ENCODE measurements at places on chromosomes 6 and 20.

GRCh38 chr6:139296927-139297326, 5.1 kb upstream of the TXLNB start:
- no peak for DNase-seq

GRCh38 chr20:41225091-41225490, 87.7 kb downstream of the PLCG1 start:
- DNase-seq = no peak

DNA sequence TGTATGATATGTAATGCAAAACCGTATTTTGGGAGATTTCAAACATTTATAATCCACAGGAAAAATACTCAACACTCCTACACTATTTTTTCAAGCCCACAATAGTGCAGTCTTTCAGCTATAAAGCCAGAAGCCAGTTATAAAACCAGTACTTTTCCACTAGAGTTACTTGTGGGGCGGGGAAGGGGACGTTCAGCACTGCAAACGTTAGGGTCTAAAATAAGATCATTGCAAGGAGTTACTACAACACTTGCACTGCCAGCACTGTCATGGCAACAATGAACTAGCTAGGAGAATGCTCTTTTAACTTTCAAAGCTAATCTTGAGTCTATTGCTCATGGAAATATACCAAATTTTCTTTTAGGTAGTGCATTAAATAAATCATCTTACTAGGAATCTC, 14.7 kb downstream of the SESN1 start:
- DNase-seq = no peak

DNA sequence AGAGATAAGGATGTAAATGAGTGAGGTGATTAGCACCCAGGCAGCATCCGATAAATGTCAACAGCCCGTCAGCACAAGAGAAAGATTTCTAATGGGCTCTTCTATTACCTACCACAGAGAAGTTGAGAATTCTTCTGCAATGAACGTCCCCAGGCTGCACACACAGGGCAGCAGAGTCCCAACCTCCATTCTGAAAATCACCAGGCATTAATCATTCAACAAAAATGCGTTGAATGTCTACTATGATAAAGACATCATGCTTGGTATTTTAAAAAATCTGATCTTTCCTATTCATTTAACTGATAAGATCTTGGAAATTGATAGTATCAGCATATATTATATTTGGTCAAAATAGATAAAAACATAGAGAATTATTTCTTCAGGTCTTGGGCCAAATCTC, 59.5 kb upstream of the VGLL2 start:
- no peak for DNase-seq

DNA sequence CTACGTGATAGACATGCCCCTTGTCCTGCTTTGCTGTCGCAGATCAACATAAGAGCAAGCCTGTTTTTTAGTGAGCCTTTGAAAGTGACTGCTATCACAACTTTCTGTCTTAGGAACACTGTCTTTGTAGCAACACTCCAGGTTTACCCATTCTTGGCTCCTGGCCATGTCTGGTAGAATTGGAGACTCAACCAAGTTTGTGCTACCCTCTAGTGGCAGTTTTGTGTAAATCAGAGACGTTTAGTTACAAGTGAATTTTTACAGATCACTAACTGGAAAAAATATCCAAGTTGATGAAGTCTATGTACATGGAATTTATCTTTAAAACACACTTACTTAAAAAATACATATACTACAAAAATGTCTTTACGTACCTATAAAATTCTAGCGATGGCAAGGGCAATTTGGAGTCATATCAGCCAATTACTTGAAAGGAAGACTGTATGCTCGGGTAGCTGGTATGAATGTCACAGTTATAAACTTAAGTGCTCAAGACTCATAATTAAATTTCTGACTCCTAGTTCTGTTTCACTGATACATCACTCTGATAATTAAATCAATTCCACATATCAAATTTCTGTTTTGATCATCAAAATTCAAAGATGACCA, 101.4 kb downstream of the ADGB start:
- peak; percentile 49 for DNase-seq

GRCh38 chr6:64547594-64548268, 912.1 kb downstream of the PHF3 start:
- DNase-seq = no peak

DNA sequence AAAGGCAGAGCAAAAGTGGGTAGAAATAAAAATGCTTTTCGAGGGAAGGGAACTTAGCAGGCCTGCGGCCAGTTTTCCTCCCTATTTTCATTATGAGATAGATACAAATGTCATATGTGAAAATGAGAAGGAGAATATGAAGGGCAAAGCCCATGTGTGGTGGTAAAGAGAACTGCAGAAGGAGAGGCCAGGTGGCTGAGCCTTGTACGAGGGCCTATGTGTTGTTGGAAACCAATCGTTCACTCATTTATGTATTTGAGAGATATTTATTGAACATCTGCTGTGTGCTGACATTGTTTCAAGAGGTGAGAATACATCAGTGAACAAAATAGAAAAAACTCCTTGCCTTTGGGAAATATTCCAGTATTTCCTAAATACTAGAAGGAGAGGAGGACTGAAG, 147.7 kb downstream of the SH3BGRL2 start:
- DNase-seq = no peak

DNA sequence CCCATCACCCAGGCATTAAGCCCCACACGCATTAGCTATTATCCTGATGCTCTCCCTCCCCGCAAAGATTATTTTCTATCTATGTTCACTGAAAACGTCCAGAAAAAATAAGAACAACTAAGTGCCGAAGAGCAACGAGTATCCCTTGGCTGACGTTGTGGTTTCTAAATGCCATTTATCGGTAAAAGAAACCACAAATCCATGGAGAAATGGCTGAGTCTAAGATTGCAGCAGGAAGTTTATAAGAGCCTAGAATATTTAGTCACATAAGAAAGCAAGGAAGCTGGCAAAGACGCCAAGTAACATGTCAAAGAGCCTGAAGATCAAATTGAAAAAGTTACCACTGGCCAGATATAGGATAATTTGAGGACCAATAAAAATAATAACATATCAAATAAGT, 18.1 kb upstream of the NOX3 start:
- DNase-seq = no peak

DNA sequence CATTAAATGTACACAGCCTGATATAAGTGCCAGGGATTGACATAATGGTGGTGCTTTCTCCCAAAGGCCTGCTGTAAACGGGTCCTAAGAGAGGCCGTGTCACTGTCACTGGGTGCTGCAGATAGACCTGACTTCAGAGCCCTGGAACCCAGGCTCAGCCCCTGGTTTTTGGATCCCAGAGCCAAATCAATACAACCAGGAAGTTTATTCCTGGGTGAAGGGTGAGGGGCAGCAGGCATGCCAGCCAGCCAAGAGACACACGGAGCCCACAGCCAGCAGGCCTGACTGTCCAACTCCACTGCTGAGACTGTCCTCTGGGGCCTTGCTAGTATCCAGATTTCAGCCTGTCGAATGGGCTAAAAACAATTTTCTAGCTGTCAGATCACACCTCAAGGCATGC, 12.8 kb upstream of the ARMC12 start:
- DNase-seq = no peak

DNA sequence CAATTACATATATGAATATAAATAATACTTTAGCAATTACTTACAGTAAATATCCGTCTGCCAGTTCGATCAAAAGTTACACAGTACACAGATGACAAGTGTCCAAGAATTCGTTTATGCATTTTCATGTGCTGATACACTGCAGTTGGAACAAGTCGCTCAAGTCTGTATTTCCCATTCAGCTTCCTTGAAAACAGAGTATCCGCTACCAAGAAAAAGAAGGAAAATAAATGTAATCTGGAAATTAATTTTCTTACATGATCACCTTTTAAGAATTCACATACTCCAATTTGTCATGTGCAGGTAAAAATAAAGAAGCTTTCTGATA, 35.3 kb downstream of the PHIP start:
- no peak for DNase-seq

GRCh38 chr6:3400162-3400561, 56.7 kb downstream of the SLC22A23 start:
- DNase-seq = no peak

GRCh38 chr6:144083172-144083571, 12.2 kb downstream of the SF3B5 start:
- DNase-seq = no peak

- no peak for DNase-seq
Observed at GRCh38 chr6:2108700-2109306, 136.6 kb downstream of the GMDS start.

DNA sequence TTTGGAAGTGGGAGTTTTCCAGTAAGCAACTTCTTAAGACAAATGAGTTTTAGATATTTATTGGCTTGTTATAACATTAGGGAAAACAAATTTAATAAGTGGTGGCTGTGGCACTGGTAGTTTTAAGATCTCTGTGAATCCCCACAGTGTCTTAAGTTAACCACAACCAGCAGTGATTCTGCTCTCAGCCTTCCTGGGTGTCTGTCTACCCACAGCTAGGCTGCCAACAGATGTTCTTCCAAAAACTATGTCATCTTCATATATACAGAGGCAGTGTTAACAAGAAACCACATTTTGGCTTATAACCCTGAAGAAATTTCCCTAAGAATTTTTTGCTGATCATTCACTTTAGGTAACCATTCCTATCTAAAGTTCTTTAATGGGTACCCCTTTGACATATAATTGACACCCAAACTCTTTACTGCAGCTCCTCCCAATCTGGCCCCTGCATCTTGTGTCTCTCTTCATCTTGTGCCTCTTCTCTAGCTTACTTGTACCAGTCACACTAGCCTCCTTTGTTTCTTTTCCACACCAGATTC, 52.7 kb downstream of the TOP1 start:
- no peak for DNase-seq

- DNase-seq = no peak
Observed at GRCh38 chr6:143765422-143766184, 77.5 kb upstream of the LTV1 start.

DNA sequence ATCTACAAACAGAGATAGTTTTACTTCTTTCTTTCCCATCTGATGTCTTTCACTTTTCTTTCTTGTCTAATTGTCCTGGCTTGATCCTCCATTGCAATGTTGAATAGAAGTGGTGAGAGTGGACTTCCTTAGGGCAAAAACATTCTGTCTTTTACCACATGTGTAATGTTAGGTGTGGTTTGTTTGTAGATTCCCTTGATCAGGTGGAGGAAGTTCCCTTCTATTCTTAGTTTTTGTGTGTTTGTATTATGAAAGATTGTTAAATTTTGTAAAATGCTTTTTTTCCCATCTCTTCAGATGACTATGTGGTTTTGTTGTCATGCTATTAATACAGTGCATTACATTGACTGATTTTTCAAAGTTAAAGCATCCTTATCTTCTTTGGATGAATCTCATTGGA, 41.6 kb upstream of the DUSP22 start:
- DNase-seq = no peak

DNA sequence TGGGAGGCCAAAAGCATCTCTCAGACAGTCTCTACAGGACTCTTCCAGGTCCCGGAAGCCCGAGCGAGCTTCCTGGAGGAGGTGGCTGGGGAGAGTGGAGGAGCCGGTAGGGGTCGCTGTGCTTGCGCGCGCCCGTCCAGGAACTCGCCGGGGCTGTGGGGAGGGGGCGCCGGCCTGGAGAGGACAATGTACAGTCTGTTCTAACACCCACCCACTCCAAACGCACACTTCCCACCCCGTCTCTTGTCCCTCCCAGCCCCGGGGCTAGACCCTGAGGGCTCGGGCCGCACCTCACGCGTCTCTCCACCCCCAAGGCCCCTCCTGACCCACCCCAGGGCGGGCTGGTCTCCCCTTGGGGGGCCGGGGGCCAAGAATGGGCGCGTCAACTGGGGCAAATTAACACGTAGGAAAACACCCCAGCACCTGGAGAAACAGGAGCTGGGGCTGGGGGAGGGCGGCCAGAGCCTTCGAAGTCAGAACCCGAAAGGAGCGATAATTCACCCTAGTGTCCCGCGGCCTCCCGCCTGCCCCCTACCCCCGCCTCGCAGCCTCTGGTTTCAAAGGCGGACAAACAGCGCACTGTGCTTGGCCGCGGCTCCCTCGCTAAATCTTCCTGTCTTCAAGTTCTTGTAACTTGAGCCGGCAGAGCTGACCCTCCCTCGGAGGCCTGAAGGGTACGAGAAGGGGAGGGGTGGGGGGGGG, 103.2 kb upstream of the FOXP4 start:
- no peak for DNase-seq

DNA sequence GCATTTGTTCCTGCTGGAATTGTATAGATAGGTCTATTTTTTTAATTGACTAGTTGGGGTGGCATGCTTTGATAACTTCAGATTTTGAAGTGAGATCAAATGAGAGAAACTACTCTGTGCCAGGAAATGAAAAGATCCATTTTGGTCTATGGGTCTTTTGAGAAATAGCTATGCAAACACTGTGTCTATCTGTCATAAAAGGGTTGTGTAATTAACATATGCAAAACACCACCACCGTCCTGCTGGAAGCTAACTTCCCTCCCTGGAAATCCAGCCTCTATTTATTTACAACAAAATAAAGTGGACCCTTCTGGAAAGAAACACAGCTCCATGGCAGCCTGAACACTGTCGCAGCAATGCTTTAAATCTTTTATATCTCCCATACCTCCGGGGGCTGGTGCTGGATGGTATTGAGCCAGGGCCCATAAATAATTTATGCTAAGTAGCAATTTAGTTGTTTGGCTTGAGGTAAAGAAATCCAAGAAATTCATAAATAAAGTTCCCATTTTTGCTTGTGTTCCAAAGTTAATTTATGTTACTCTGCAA, 244.2 kb upstream of the POU3F2 start:
- no peak for DNase-seq

DNA sequence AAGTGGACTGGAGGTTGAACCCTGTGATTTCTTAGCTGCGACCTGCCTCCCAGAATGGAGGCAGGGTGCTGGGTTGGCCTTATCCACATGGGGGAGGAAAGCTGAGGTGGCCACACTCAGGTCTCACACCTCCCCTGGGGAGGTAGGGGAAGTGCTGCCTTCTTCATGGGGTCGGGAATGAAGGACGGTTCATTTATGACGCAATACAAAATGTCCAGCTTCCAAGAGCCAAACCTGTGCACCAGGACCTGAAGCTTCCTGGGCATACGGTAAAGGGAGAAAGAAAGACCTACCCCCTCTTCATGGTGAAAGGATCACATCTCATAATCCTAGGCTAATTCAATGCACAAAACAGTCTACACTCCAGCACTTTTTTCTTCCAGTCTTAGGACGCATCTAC, 150.6 kb upstream of the CDYL start:
- DNase-seq = no peak

DNA sequence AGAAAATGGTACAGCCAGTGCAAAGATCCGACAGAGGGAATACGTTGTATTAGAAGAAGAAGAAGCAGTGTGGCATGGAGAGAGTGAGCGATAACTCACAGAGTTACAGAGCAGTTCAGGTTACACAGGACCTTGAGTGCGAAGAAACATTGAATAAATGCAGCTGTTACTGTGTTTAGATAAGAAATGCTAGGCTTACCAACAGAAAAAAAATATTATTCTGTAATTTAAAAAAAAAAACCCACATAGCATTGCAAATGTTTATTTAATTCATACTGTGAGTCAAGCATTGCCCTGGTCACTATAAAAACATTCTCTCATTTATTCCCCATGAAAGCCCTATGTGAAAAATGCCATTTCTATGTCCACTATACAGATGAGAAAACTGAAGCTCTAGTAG, 373.4 kb upstream of the EPHA7 start:
- DNase-seq = no peak

DNA sequence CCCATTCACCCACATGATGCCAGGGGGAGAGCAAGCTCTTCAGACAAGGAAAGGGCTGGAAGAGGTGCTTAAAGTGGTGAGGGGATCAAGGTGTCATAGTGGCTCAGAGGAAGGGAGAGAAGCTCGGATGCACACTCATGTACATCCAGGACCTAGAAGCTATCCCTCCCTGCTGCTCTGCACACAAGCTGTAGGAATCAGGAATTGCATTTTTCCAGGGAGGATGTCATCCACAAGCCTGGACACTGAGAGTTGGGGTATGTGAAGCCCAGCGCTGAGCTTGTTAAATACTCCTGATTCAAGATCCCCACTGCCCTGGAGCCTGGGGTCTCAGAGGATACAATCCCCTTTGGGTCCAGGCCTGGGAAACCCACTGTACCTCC, 85.8 kb upstream of the CCDC167 start:
- DNase-seq = no peak

Measured in NCI-H1694 (cell line).